ENCODE measurements at places on chromosomes 2 and 18.
A peak's percentile ranks its signal among the peaks of the same experiment; 100 is the strongest.

DNA sequence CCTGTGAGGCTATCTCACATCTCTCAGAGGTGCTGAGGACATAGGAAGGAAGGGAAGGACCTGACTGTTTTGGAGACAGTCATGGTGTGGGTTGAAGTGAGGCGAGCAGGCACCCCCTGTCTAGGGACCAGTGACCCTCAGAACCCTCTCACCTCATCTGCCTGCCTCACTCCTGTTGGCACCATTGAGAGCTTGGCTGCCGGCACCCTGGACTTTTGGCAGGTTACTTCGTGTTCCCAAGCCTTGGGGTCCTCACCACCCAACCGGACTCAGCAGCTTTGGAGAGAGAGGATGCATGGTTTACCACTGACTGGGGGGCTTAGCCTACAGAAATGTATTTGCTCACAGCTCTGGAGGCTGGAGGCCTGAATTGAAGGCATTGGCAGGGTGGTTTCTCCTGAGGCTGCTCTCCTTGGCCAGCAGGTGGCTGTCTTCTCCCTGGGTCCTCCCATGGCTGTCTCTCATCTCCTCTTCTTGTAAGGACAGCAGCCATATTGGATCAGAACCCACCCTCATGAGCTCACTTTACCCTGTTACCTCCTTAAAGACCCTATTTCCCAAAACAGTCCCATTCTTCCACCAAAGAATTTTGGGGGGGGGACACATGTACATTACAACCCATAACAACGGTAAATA lies 142.0 kb downstream of the TSN start:
- H3K27ac ChIP-seq = no peak overlapping the region
- no peaks in the 10 kb centered on the region for H3K4me1 ChIP-seq
- no peaks in the 10 kb centered on the region for H3K27me3 ChIP-seq
- H3K4me3 ChIP-seq = no peak overlapping the region

DNA sequence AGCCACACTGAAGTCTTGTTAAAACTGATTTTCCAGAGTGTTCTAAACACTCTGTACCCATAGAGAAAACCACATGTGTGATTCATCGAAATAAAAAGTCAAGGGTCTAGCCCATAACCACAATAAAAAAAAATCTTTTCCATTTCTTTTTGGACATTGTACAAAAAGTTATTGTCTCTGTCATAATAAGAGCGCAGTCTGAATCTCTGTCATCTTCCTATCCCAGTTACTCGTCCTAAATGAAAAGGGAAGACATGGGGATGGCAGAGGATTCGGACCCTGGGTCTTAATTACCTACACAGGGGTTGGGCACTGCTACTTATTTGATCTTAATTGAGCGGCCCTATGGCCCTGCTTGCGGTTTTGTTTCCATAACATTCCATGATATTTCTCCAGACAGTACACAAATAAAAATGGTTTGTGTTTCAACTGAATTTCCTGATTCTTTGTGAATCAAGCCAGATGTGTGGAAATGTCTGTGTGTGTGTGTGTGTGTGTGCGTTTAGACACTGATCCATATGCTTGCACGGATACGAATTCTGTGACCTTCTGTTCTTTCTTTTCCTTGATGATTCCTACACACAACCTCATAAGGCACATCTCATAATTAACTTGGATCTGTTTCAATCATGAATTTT lies 133.4 kb upstream of the SPATS2L start:
- no peak overlapping the region for H3K27ac ChIP-seq
- DNase-seq = no peak

DNA sequence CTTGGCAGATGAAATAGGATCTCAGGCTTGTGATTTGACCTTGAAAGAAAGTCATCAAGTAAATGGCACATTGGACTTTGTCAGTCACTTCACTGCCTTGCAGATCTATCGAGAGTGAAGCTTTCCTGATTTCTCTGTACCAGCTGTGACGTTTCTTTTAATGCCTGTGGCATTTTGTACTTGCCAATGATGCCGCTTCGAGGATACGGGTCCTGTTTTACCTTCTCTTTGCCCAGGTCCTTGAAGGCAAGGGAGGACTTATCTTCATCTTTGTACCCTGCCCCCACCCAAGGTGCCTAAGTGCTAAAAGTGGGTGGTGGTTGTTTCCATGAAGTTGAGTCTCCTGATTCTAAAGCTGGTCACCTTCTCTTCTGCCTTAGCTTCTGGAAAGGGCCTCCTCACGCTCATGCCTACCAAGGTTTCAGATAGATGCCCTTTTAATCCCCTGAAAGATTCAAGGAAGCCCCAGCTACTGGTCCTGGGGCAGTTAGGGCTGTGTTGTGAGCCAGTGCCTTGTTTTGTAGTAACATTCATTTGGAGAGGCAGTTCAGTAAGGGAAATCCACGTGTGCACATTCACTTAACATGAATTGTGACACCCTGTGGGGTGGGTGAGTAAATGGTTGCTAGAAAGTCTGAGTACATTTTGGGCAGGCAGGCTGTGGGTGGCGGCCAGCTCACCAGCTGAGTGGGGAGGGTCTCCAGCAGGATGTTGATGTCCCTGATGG lies 6.1 kb downstream of the LBH start:
- H3K27me3 ChIP-seq = peaks cover 23% of the 10 kb centered on the region
- H3K4me3 ChIP-seq = no peak overlapping the region
- H3K36me3 ChIP-seq = no peaks in the 10 kb centered on the region
- H3K27ac ChIP-seq = peak overlapping the region; percentile 78
- DNase-seq = no peak
- peaks cover 27% of the 10 kb centered on the region for H3K4me1 ChIP-seq

- H3K4me3 ChIP-seq = peak overlapping the region; percentile 71
- no peaks in the 10 kb centered on the region for H3K27me3 ChIP-seq
- no peaks in the 10 kb centered on the region for H3K36me3 ChIP-seq
- peak overlapping the region; percentile 92 for H3K27ac ChIP-seq
These were observed 590 bp downstream of the MDH1 start for GRCh38 chr2:63589148-63589958.

Measured in transverse colon (tissue), 4 donors.